ENCODE measurements at places on chromosomes 7 and 10. TPM values are rescaled to one million over a fixed set of nuclear protein-coding genes. Genes with fewer than 3 reads are reported as not detected.

- no peak for DNase-seq
These were observed 8.7 kb downstream of the ZMIZ2 start for GRCh38 chr7:44757311-44757710.

GRCh38 chr10:31087851-31088250, 56.2 kb upstream of the ZNF438 start:
- DNase-seq = no peak

DNA sequence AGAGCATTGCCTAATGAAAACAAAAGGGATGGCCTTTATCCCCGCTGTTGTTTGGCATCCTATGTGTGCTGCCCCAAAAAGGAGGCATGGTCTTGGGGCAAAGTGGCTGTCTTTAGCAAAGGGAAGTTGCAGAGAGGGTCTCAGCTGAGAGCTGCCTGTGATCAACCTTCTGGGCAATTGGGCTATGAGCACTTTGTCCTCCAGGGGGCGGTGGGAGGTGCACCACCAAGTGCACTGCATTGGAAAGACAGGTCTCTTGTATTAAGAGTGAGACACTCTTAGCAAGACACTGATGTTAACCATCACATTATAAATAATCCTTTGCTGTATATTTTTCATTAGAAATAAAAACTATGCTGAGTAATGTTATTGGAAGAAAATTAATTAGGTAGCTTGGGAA, 314.8 kb downstream of the POM121L12 start:
- peak; percentile 10 for DNase-seq

Gene GPER1
- total RNA-seq = not detected

- DNase-seq = no peak
These were observed 1.5 kb upstream of the MEST start for GRCh38 chr7:130490311-130490791.

DNA sequence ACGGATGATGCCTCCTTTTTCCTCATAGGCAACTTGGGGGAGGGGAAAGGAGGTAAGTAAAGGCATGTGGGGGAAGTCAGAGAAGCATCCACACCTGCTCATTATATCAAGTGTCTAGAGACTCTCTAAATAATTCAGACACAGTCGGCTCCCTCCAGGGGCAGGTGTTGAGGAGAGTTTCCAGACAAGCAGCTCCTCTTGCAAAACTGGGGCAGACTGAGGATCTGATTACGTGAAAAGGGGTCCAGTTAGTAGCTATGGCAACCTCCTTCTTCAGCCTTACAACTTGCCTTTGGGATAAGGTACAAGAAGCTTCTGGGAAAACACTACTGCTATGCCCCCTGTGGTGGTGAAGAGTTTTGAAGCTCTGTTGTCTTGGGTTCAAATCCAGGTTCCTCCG, 39.0 kb upstream of the SORBS1 start:
- no peak for DNase-seq

- DNase-seq = no peak
These were observed 226.3 kb downstream of the GLI3 start for GRCh38 chr7:42010751-42011150.

Gene OGA
- total RNA-seq = 96.3 TPM

DNA sequence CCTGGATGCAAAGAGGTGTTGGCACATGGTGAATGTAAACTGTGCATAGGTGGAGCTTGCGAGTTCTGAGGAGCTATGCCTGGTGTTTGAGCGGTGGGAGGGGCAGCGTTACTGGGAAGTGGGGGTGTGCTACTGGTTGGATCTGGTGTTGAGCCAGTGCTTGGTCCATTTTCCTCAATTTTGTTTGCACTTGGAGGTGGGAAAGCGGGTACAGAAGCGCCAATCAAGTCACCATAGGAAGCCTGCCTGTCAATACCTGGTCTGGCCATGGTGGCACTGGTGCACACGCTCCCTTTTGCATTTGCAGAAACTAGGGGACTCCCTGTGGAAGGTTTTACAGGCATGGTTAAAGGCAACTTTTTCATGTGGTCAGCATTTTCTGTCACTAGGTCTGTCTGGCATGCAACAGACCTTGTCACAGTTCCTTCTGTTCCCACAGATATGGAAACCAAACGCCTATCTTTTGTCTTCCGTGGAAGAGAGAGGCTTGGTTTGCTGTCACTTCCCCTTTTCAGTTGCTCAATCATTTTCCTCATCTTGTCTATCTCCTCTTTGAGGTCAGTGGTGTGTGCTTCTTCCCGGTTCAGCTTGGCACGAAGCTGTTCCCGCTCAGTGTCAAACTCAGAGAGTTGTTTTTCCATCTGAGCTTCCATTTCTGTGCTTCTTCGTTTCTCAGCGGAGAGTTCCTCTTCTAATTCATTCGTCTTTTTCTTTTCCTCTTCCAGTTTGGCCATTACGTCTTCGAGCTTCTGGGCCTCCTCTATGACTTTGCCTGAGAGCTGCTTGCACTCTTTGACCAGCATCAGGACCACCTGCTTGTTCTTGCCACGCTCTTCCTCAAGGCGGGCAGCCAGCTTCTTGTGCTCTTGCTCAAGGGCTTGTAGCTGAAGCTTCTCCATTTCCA, 81.1 kb downstream of the CTTNBP2 start:
- DNase-seq = no peak

Gene MPLKIP
- total RNA-seq = 38.8 TPM

- DNase-seq = no peak
These were observed 249.3 kb upstream of the GRB10 start for GRCh38 chr7:51031791-51032515.

Gene ARL3
- total RNA-seq = 3.9 TPM

Gene DBNL
- 82.3 TPM for total RNA-seq

DNA sequence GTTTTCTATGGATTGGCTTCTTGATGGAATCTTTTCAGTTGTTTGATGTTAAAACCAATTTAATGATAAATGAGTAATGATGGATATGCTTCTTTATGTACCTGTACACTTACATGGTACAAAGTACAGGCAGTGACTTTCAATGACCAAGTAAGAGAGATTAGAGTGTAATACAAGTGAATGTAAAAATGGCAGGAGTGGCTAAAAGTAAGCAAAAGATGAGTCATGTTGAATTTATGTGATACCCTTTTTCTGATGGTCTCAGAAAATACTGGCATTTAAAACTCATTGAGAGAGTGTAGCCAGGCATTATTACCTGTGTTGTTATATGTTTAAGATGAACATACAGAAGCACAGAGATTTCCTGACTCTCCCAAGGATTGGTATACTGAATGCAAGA, 97.1 kb downstream of the GPR85 start:
- DNase-seq = no peak

All from activated naive CD4-positive, alpha-beta T cell treated with anti-CD3 and anti-CD28 coated beads for 36 hours (primary cell).